ENCODE measurements at places on chromosomes 2 and 18.

- DNase-seq = no peak
These were observed 94.2 kb upstream of the COL5A2 start for GRCh38 chr2:189273734-189274133.

- no peak for DNase-seq
These were observed 108.6 kb upstream of the CNTNAP5 start for GRCh38 chr2:123916531-123916930.

DNA sequence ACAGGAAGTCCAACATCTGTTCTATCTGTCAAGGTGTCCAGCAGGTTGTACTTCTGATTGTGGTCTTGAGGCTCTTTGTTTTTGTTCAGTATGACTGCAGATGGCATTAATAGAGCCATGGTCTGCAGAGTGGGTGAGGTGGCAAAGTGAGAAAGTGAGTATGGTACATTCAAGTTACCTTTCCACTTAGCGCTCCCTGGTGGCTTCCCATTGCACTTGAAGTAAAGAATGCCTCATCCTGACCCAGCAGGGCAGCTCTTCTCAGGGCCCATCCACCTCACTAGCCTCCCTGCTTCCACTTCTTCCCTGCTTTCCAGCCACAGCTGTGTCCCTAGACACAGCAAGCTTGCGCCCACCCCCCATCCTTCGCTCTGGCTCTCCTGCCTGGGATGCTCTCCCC, 148.0 kb upstream of the ALPP start:
- no peak for DNase-seq

DNA sequence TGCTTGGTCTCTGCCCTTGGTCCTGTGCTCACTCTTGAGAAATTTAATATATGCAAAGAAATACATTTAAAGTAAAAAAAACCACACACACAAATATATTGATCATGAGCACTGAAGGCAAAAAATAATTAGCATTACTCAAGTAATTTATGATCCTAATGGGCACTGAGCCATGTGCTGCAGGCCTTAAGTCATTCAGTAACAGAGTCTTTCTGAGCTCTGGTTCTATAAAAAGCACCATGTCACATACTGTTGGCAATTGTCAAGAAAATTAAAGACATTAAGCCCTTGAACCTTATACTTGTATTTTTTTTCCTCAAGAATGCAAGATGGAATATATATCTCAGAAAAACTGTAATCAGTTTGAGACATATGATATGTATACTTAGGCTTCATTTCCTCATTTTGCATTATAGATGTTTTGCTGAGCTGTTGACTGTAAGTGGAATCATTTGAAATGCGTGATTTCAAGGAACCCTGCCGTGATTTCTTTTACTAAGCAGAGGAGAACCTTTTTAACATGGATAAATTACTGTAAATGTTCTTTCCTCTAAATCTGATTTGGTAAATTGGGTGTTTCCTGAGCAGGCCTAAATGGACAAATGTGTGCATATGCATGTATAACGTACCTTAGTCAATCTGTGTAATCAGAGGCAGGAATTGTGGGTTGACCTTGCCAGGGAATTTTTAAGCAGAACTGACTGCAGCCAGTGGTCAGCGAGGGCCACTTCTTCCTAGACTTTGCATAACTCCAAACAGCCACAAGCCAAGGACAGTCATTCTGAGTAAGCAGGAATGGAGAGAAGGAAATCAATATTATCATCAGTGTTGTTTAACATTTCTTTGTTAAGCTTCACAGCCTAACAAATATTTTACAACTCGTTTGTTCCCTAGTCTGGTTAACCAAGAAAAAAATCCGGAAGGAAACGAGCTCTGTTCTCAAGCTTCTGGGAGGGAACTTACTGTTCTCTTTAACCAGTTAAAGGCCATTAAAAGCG, 191.5 kb upstream of the ATP5MC3 start:
- no peak for DNase-seq

DNA sequence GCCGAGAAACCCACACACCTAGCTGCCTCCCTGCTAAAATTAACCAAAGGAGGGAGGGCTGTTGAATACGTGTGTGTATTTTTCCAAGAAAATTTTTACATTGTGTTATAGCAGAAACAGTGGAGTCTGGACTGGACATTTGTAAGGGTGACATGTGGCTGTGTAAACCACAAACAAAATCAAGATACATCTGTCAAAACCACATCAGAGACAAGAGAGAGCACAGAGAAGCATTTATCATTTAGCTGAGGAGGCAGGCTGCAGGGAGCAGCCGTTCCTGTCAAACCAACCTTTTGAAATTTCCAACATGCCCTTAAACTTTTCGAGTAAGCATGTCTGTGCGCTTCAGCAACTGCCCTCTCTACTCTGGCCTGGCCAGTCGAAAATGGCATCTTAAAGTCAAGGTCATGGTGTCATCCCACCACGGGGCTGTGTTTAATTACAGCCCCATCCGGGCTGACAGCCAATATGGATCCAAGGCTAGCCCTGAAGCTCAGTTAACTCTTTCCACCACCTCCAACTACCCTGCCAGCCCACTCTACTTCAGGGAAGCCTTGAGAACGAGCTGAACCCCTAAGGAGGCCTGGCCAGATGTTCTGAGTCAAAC, 8.4 kb downstream of the BCL11A start:
- no peak for DNase-seq

- no peak for DNase-seq
These were observed 58.5 kb downstream of the ACOXL start for GRCh38 chr2:110790907-110791306.

GRCh38 chr2:27049422-27050280, 1.8 kb upstream of the AGBL5 start:
- DNase-seq = peak; percentile 41

DNA sequence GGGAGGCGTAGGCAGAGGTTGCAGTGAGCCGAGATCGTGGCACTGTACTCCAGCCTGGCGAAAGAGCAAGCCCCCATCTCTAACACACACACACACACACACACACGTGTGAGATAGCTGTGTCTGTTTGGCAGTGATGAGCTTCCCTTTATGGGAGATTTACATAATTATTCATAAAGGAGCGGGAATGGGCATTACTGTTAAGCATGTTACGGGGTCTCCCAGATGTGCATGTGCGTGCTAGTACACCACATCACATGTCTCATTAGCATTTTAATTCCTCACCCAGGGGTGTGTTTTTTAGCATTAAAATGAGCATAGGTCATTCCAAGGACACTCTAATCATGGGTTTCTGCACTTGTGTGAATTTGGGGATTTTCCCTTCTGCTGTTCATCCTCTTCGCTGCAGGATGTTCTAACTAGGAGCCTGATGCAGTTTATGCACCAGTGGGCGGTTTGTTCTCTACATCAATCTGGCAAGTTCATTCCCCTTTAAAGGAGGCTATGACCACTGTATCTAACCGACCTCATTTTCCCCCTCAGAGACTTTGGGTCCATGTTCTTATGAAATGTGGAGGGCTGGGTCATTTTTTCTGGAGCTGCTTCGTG, 1.0 kb upstream of the FAM178B start:
- no peak for DNase-seq

DNA sequence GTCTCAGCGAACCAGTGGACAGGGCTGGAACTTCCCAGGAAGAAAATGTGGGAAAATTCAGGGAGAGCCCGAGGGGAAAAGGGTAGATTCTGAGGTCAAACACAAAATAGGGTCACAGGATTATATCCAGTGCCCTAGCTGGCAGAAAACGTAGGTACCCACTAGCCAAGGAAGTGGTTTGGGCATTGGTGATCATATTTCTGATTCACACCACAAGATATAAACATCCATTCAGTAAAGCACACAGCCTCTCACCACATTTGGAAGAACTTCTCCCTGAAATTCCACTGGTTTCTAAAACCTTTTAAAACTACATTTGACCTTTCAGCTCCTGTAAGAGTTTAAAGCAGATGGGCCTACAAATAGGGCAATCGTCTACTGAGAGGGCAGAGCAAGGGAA, 186.9 kb downstream of the TTC32 start:
- no peak for DNase-seq

- DNase-seq = no peak
These were observed 515.1 kb downstream of the STK39 start for GRCh38 chr2:167732326-167732725.

Measured in activated CD4-positive, alpha-beta T cell treated with anti-CD3 and anti-CD28 coated beads for 1 hour (primary cell).